ENCODE measurements at places on chromosomes 3 and 15.

DNA sequence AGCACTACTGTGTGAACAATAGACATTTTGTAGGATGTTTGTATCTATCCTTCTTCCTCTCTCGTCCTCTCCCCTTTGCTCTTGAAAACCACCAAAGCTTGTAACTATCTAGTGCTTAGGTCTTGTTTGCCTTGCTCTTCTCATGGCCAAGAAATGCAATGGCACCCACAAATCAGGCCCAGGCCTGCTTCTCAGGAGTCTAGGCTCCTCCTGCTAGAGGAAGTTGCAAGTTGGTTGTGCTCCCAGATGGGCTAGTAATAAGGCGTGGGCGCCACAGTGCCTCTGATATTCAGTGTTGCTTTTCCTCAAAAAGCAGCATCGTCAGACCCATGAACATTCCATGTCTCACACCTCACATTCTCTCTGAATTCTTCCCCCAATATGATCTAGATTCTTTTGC, 28.7 kb downstream of the ZNF385D start:
- no peak for DNase-seq

DNA sequence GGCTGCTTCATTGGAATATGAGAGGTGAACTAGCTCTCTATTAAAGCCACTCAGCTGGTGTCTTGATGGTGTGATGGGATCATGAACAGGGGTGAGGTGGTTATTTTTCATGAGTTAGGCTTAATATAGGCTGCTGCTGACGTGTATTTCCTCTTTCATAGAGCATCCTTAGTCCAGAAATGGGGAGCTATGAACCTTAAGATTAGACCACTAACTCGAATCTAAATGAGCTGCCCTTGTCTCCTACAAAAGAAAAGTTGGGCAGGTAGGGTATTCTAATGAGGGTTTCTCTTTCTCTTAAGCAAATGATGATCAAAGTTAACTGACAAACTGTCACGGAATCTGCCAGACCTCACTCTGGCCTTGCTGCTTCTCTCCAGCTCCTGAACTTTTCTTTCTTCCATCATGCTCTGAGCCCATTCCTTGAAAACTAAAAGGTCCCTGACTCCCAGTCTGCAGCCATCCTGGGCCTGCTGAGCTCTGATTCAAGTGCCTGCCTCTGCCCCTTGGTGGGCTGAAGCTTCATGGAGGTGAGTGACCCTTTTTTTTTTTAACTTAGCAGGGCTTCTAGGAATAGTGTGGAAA, at the start of gene TRIM69:
Gene TRIM69, plus strand, starts transcription at position 348 of the 585 bp plus-strand sequence. Its CDS starts 177 bp downstream, at position 525.
- no peak for DNase-seq

DNA sequence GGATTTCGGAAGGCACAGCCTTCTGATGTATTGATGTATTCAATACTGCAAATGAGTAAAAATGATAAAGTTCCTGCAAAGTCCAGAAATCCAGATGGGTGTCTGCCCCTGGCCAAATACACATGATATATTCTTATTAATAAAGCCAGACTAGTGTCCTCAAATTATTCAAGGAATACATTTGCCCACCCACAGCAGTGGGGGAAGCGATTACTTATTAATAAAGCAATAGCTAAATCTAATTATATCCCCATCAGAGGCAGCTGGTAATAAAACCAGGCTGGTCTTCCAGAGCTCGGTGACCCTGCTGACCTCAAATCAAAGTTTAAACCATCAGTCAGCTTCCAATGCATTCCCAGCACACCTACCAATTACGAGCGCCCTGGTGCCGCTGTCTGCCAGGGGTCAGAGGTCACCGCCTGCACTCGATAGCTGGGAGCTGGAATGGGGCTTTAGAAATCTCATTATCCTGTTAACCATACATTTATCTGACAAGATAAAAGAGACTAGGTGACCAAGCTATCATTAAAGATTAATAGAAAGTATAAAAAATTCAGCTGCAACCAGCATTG, 330.3 kb downstream of the UACA start:
- DNase-seq, result no peak

GRCh38 chr15:85027033-85027380, 45.4 kb downstream of the PDE8A start:
- DNase-seq, result no peak

DNA sequence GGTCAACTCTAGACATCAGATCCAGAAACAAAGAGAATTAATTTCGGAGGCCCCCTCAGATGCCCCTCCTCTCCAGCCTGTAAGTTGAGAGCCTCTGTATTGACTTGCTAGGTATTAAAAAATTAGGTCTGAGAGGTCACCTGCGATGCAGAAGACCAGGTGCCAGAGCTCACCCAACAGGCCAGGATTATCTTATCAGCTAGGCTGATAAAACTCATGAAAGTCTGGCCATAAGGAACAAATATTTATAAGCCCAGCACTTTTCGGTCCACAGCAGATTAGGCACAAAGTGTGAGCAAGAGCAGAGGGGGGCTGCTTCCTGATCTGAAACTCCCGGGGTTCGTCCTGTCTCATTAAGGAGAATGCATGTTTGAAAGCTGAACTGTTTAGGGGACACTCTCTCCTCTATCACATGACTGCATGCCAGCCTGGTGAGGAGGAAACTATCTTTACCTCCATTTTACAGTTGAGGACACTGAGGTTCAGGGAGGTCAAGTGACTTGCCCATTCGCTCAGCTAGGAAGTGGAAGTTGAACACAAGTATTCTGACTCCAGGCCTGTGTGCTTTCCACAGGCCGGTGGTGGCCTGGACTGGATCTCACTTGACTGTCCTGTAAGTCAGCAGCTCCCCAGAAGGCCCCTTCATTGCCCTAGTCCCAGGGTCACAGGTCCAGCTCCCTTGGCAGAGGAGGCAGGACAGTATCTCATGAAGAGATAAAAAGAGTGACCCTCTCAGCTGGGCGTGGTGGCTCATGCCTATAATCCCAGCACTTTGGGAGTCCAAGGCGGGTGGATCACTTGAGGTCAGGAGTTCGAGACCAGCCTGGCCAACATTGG, 39.6 kb upstream of the MAGEF1 start:
- DNase-seq, result no peak

- DNase-seq, result no peak
Measured at GRCh38 chr15:31236184-31237042, 90.2 kb upstream of the KLF13 start.

GRCh38 chr3:126340596-126340942, 16.6 kb downstream of the KLF15 start:
- DNase-seq, result no peak

DNA sequence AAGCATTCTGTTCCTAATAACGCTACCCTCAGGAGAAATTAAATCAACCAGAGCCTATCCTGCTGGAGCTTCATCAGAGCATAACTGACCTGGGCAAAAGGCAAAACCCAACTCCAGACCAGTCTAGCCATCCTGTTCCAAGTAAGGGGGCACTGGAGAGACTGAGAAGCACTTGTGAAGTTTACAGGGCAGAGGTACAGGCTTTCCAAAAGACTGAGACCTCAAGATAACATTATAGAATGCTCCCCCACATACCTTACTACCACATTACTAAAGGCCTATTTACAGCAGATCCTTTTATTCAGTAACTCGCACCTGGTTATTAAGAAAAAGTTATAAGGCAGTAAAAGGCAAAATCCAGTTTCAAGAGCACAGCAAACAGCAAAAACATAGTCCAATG, 35.5 kb downstream of the RFX7 start:
- no peak for DNase-seq

- no peak for DNase-seq
Measured at GRCh38 chr15:23372284-23372683, 17.7 kb downstream of the GOLGA8S start.
